ENCODE measurements at places on chromosomes 6 and 20. TPM values are rescaled to one million over a fixed set of nuclear protein-coding genes. Genes with fewer than 3 reads are reported as not detected.
A peak's percentile ranks its signal among the peaks of the same experiment; 100 is the strongest.

The DDR1 gene
- total RNA-seq: 203 TPM

The PPP1R3G gene
- 0.48 TPM for total RNA-seq

DNA sequence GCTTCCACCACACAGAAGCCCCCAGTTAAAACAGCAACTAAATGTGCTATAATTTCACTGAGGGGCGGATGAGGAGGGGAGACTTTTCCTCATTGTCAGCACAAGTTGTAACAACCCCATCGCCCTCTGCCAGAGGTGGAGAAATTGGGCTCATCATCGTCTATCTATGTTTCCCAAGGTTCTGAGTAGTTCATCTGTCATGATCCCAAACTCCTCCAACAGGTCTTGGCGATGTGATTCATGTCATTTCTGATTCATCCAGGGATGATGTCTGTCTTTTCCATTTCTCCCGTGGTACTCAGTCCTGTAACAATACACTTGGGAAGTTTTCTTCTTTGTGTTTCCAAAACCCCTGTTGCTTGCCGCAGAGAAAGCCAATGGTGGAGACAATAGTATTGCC lies 51.0 kb downstream of the TFAP2A start:
- no peak for DNase-seq

The TNFRSF21 gene
- total RNA-seq: 52.7 TPM

The PNPLA1 gene
- not detected for total RNA-seq

The KCNS1 gene
- total RNA-seq: 1.2 TPM

GRCh38 chr20:50267041-50267865 lies 76.6 kb downstream of the CEBPB start:
- DNase-seq: peak; percentile 58

The PRSS16 gene
- total RNA-seq: 21.1 TPM

DNA sequence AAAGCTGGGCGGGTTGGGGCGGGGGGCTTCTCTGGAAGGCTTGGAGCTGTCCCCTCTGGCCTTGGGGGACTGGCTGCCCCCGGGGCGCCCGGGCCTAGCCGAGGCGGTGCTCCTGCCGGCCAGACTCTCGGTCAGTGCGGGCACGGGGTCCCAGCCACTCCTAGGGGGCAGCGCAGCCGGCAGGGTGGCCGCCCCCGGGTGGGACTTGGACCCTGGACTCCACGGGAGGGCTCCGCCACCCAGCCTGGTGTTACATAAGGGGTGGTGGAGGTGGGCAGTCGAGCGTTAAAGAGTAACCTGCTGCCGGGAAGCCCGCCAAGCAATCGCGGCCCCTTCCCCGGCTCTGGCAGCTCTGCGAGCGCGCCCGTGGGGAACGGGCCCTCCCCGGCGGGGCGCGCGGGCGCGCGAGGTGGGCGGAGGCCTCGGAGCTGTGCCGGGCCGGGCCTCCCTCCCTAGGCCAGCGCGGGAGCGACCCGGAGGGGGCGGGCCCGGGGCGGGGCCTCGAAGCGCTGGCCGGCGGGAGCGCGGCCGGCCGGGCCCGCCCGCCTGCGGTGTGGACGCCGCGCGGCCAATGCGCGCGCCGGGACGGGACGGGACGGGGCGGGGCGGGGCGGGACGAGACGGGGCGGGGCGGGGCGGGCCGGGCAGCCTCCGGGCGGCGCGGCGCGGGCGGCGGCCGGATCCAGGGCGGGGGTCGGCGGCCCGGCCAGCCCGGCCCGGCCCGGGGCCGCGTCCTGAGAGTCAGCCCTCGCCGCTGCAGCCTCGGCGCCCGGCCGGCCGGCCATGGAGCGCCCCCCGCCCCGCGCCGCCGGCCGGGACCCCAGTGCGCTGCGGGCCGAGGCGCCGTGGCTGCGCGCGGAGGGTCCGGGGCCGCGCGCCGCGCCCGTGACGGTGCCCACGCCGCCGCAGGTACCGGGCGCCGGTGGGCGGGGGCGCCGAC lies at the start of gene SLC2A4RG:
Gene SLC2A4RG, plus strand, starts transcription at position 647 of the 940 bp plus-strand sequence. Its CDS starts 137 bp downstream, at position 784.
- peak; percentile 58 for DNase-seq

The OR2H1 gene
- total RNA-seq: not detected

GRCh38 chr20:50029083-50029696 lies 46.4 kb downstream of the SNAI1 start:
- no peak for DNase-seq

- no peak for DNase-seq
These were observed 73.1 kb downstream of the AGPAT4 start for GRCh38 chr6:161200610-161201370.
